ENCODE measurements at places on chromosomes 5 and 9.

- DNase-seq = no peak
These were observed 60.5 kb downstream of the DAP start for GRCh38 chr5:10700516-10700915.

DNA sequence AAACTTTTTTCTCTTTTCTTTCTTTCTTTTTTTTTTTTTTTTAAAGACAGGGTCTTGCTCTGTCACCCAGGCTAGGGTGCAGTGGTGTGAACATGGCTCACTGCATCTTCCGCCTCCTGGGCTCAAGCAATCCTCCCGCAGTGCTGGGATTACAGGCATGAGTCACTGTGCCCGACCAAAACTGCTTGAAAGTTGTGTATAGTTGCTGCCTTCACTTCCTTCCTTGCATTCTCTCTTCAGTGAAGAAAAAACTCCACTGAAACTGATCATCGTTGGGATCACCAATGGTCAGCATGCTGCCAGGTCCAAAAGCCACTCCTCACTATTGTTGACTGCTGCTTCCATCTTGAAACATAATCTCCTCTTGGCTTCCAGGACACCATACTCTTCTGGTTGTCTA lies 66.6 kb upstream of the CTNNA1 start:
- DNase-seq = no peak

- DNase-seq = no peak
These were observed 90.3 kb upstream of the ARAP3 start for GRCh38 chr5:141772281-141772680.

GRCh38 chr9:34163434-34163833 lies 15.4 kb upstream of the UBAP1 start:
- DNase-seq = peak; percentile 21

DNA sequence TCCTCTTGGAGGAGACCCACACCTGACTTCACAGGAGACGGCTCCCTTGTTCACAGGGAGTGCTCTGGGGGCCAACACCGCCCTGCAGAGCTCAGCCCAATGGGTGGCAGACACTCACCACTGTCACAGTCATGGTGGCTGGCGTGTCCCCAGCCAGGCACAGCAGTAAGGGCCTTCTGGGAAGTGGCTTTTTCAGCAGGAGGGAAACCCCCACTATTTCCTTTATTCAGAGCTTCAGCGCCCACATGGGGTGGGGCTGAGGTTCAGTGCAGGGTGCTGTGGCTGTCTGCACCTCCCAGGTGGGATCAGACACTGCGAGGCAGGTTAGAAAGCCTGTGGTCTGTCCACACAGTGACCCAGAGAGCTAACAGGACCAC lies 3.6 kb upstream of the SNAPC4 start:
- peak; percentile 92 for DNase-seq

DNA sequence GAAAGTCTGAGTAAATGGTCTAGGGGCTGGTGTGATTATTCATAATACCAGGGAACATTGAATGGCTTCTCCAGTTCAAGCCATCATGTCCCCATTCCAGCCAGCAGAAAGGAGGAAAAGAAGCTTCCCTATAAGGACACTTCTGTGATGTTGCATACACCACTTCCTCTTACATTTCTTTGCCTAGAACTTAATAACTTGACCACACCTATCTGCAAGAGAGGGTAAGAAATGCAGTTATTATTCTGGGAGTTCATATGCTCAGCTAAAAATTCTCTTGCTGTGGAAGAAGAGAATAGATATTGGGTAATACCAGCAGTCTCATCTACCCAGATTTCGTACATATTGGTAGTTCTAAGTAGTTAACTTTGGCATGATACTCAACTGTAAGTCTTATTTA lies 166.1 kb downstream of the SLC28A3 start:
- no peak for DNase-seq

DNA sequence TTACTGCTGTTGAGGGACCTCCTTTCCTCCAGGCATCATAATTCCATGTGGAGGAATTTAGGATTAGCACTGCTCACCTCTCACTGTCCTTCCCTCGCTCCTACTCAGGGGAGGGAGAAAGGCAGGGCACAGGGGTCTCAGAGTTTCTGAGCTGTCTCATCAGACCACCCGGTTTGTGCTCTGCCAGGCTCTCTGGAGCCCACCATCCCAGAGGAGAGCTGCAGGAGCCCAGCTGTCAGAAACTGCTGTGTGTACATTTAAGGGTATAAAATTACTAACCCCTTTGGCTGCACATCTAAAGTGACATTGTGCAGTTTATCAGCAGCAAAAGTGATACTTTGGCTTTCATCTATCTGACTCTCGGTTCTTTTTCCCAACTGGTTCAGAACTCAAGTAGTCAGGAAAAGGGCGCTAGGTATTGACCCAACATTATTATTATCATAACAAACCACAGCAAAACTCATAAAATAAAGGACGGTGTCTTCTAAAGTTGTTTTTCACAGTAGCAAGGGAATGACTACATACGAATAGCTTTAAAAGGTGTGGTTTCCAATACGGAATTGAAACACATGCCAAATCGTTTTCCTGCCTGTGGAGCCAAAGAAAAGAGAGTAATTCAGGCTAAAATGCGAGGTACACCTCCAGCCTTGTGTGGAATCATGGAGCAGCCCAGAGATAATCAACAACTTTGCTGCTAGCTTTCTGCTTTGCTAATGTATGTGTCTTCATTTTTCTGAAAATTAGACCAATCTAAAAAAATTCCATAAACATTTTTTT lies 348.1 kb downstream of the TMEM167A start:
- DNase-seq = no peak

DNA sequence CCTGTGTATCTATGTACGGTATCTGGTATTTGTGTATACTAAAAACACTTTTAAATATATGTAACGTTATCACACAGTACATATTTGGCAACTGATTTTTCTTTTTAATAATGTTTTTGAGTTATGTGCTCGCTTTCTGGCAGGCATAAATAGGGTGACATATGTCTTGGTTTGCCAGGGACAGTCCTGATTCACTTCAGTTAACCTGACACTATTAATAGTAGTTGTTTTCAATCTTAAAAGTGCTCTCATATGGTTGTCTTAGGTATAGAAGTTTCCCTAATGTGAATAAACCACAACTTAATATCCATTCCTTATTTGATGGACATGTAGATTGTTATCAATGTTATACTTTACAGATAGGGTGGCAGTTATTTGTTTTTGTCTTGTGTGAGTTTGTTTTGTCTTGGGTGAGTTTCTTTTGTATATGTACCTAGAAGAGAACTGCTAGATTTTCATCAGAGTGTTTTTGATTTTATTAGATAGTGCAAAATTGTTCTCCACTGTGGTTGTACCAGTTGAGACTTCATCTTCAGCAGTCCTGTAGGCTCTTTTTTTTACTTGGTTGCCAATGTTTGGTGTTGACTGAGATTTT lies 7.9 kb downstream of the G3BP1 start:
- no peak for DNase-seq

DNA sequence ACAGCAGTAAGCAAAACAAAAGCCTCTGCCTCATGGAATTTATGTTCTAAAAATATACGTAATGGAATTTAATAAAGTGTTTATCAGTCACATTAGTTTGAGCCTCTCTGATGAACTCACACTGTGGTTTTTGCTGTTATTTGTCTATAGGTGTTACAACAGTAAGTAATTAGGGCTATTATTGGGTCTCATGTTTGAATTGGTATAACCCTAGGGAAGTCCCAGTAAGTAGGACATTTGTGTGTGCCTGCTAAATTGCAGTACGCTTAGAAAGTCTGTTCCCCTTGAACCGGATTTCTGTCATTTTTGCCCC lies 197.6 kb downstream of the NR3C1 start:
- DNase-seq = no peak

- no peak for DNase-seq
These were observed 1.9 kb downstream of the B4GALT7 start for GRCh38 chr5:177601577-177602457.

- DNase-seq = no peak
These were observed 17.0 kb downstream of the FRMPD1 start for GRCh38 chr9:37667706-37668105.

- DNase-seq = peak; percentile 63
These were observed 20.8 kb downstream of the FGD3 start for GRCh38 chr9:92968081-92968480.

DNA sequence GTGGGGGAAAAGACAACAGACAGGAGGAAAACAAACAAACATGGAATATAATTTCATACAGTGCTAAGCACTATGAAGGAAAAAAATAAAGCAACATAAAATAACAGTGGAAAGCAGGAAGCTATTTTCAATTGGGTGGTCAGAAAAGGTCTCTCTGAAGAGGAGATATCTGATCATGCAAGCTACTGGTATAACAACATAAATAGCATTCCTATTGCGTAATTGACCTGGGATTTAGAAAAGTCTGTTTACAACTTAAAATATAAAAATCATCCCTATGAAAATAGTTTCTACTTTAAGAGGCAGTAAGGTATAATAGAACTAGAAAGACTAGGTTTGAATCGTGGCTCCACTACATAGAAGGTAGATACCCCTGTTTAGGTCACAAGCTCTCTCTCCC lies 61.4 kb downstream of the FBXW11 start:
- no peak for DNase-seq
